ENCODE measurements at places on chromosomes 2 and 18.
A peak's percentile ranks its signal among the peaks of the same experiment; 100 is the strongest.

GRCh38 chr2:228103379-228103778, 78.1 kb downstream of the SPHKAP start:
- DNase-seq, result no peak

GRCh38 chr18:62715436-62715758, at the start of gene PHLPP1:
Gene PHLPP1 (plus strand): TSS chr18:62715541. CDS start chr18:62715684, 143 bp downstream.
- DNase-seq, result no peak

DNA sequence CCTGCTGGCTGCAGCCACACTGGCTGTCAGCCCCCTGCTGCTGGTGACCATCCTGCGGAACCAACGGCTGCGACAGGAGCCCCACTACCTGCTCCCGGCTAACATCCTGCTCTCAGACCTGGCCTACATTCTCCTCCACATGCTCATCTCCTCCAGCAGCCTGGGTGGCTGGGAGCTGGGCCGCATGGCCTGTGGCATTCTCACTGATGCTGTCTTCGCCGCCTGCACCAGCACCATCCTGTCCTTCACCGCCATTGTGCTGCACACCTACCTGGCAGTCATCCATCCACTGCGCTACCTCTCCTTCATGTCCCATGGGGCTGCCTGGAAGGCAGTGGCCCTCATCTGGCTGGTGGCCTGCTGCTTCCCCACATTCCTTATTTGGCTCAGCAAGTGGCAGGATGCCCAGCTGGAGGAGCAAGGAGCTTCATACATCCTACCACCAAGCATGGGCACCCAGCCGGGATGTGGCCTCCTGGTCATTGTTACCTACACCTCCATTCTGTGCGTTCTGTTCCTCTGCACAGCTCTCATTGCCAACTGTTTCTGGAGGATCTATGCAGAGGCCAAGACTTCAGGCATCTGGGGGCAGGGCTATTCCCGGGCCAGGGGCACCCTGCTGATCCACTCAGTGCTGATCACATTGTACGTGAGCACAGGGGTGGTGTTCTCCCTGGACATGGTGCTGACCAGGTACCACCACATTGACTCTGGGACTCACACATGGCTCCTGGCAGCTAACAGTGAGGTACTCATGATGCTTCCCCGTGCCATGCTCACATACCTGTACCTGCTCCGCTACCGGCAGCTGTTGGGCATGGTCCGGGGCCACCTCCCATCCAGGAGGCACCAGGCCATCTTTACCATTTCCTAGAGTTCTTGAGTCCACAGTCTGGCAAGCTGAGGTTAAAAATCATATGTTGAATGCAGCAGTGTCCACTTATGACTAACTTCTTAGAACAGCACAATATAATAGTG, 741 bp downstream of the GPR148 start:
- no peak for DNase-seq

DNA sequence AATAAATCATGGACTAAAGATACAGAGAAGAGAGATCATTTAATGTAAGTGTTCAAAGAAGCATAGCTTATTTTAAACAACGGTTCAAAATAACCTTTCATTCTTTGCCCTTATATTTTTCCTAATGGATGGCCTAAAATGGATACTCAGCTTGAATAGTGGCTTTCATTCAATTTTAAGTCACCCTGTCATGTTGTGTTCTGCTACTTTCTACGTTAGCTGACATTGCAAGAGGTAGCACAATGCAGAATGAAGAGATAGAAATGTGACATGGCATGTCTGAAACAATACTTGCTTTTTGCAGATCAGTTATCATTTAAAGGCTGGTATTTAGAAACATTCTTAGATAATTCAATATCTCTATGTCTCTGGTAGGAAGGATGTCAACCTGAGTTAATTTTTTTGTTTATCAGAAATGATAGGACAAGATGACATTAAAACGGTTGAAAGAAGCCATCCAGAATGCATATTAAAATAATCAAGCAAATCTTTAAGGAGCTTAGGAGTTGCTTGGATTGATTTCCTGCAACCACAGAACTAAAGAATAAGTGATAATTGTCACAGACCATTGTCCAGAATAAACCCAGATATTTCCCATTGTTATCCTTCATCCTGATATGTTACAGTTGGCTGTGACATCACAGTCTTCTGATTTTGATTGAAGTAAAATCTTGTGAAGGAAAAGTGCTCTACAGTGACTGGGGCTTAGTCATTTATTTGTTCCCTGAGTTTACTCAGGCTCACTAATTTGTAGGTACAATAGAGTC, 41.7 kb upstream of the CAVIN2 start:
- DNase-seq, result no peak

DNA sequence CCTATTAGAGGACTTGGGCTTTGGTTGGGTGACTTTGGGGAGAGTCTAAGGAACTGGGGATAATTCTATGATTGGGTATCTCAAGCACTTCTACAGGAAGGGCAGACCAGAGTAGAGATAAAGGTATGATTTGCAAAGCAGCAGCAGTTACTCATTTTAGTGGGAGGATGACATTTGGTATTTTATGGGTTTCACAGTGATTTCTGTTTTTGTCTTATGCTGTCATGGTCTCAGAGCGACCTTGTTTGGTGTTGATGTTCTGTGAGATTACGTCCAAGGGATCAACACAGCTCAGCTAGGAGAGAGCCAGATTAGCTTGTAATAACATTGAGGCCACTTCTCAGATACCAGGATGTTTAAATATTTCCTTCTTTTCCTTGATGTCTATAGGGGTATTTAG, 18.2 kb downstream of the TTR start:
- no peak for DNase-seq

DNA sequence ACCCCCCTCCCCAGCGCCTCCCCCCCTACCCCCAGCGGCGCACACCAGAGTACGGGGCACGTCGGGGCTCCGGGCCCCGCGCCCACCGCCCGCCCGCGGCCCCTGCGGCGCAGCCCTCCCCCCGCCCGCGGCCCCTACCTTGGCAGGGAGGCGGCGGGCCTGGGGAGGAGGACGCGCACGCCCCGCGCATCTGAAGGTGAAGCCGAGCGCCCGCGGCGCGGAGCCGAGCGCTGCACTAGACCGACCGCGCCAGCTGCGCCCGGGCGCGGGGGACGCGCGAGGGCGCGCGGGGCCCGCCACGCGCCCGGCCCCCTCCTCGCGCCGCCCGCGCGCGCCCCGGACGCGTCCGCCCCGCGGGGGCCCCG, at the start of gene ZNF516:
Gene ZNF516, minus strand, starts transcription at position 237 of the 365 bp plus-strand sequence. CDS start 52,188 bp downstream, outside the sequence.
- DNase-seq, result peak; percentile 47
